ENCODE measurements at places on chromosomes 7 and 10.

DNA sequence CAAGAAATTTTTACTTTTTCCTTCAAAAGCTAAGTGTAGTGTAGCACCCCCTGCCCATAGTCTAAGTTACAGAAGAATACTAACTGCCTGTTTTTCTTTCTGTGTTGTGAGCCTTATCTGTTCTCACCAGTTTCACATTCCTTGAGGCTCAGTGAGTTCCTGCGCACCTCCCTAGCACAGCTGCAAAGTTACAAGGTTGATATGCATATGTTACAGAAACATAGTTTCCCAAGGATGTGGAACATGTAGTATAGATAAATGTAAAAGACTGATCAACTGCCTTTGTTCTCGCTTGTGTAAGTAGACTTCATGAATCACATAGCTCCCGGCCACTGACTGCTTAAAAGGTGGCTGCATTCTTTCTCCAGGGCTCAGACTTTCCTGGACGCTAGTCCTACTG, 6.7 kb upstream of the ZNF33B start:
- DNase-seq: no peak

- no peak for DNase-seq
Measured at GRCh38 chr7:14023342-14023741, 33.9 kb upstream of the ETV1 start.

GRCh38 chr7:17401791-17402627, 103.6 kb downstream of the AHR start:
- peak; percentile 62 for DNase-seq

DNA sequence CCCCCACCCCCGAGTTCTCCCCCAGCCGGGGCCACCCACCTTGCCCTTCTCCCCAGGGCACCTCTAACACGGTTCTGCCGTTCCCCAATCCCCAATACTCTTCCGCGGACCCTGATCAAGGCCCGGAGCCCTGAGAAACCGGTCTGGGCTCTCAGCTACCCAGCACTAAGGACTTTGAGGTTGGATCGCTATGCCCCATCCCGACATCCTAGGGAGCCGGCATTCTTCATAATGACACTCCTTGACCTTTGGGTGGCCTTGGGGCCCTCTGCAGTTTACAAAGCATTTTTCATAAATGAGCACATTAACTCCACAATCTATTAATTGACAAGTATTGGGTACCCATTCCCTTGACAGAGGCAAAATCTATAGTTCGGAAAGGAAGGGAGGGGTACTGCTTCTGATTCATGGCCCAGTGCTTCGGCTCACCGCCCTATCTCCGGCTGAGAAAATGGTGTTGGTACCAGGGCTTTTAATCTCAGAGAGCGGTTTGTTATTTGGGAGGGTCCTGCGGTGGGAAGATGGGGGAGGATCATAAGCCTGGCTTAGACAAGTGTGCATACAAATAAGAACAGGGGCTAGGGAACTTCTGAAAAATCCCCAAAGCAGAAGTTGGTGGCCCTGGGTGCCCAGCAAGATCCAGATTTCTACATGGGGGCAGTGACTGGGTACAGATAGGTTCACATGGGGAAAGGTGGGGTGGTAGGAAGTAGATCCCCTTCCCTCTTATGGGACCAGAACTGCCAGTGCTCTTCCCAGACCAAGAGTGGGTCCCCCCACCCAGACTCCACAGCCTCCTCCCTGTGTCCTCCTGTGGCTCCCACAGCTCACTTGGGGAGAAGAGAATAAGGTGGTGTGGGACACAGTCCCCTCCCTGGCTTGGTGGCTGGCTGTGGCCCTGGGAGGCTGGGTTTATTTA, 3.2 kb downstream of the IMPDH1 start:
- DNase-seq: peak; percentile 71

- DNase-seq: peak; percentile 72
Measured at GRCh38 chr10:101301111-101301731, 52.7 kb upstream of the BTRC start.

DNA sequence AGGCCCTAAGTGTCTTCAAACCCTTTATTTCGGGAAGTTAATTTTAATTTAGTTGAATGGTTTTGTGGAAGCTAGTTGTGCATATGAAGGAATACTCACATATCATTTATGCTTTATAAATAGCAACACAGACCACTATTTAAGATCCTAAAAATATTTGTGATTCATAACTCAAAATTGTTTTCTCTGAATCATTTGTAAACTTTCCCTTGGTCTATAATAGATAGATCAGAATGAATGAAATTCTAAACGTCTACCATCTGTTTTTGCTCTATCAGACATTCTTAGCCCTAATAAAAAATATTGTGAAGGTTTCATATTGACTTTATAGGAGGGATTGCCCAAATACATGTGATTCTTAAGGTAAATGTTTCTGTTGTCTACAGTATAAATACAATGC, 43.5 kb downstream of the LOXL4 start:
- no peak for DNase-seq

GRCh38 chr7:9822458-9823290, 1151.0 kb upstream of the PHF14 start:
- DNase-seq: no peak

GRCh38 chr10:67077376-67077775, 151.5 kb downstream of the LRRTM3 start:
- DNase-seq: no peak

Measured in NB4 (cell line).